ENCODE measurements at places on chromosomes 16 and 17.
A peak's percentile ranks its signal among the peaks of the same experiment; 100 is the strongest.

GRCh38 chr17:55336426-55336825 lies 71.7 kb downstream of the HLF start:
- DNase-seq = no peak
- no peak overlapping the region for H3K4me3 ChIP-seq
- H3K27ac ChIP-seq = no peak overlapping the region

DNA sequence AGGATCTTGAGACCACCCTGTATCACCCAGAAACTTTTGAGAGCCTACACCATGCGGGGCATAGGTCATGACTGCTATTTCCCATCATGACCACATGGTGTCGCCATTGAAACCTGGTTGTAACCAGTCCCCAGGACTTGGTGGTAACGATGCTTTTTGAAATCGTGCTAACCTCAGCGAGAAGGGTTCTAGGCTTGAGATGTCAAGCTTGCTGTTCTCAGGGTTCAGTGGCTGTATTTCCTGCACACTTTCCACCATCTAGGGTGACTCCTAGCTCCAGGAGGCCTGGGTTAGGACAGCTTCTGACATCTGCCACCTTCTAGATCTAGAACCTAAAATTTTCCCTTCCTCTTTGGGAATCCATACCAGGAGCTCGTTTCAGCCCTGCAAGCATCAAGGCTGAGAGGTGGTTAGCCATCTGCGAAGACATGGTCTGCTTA lies 13.0 kb upstream of the SPNS3 start:
- DNase-seq = peak; percentile 70
- H3K4me3 ChIP-seq = no peak overlapping the region
- H3K27ac ChIP-seq = no peak overlapping the region
- no peaks in the 10 kb centered on the region for H3K27me3 ChIP-seq

GRCh38 chr17:68036304-68037147 lies 991 bp downstream of the KPNA2 start:
- peaks cover 19% of the 10 kb centered on the region for H3K4me1 ChIP-seq
- no peak for DNase-seq
- H3K27me3 ChIP-seq = no peaks in the 10 kb centered on the region
- peaks cover 19% of the 10 kb centered on the region for H3K36me3 ChIP-seq

DNA sequence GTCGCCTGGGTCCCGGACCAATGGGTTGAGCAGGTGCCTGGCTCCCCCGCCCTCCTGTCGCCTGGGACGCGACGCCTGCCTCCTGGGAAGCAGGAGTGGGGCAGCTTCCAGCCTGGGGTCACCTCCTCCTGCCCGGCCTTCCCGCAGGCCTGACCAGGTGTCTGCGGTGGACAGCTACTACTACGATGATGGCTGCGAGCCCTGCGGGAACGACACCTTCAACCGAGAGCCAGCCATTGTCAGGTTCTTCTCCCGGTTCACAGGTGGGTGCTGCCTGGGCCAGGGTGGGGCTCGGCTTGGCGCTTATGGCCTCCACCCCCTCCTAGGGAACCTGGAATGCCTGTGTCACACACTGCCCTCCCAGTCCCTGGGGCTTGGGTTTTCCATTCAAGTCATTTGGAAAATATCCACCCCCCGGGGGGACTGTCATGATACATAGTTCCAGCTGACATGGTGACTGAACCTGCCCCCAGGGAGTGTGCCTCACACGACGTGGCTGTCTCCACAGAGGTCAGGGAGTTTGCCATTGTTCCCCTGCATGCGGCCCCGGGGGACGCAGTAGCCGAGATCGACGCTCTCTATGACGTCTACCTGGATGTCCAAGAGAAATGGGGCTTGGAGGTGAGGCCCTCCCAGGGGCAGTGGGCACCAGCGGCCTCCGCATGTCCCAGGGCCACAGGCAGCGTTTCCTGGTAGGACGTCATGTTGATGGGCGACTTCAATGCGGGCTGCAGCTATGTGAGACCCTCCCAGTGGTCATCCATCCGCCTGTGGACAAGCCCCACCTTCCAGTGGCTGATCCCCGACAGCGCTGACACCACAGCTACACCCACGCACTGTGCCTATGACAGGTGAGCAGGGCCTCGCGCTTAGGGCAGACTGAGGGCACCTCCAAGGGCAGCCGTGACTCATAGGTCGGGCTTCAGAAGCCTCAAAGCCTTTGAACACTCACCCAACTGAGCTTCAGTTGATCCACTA lies 2.3 kb downstream of the DNASE1 start:
- peaks cover 10% of the 10 kb centered on the region for H3K36me3 ChIP-seq
- H3K4me3 ChIP-seq = no peak overlapping the region
- no peak overlapping the region for H3K27ac ChIP-seq
- H3K4me1 ChIP-seq = no peaks in the 10 kb centered on the region

- no peaks in the 10 kb centered on the region for H3K36me3 ChIP-seq
- no peak overlapping the region for H3K27ac ChIP-seq
- H3K4me1 ChIP-seq = no peaks in the 10 kb centered on the region
- H3K27me3 ChIP-seq = no peaks in the 10 kb centered on the region
Measured at GRCh38 chr17:59300941-59301340, 30.5 kb upstream of the YPEL2 start.

- DNase-seq = peak; percentile 85
- H3K4me3 ChIP-seq = no peak overlapping the region
- H3K36me3 ChIP-seq = peaks cover 17% of the 10 kb centered on the region
- H3K27me3 ChIP-seq = no peaks in the 10 kb centered on the region
- peak overlapping the region; percentile 48 for H3K27ac ChIP-seq
Measured at GRCh38 chr17:82241183-82241925, 12.5 kb downstream of the SLC16A3 start.

GRCh38 chr17:60170835-60171752 lies 21.3 kb downstream of the CA4 start:
- peaks cover 20% of the 10 kb centered on the region for H3K4me1 ChIP-seq
- no peaks in the 10 kb centered on the region for H3K36me3 ChIP-seq
- no peaks in the 10 kb centered on the region for H3K27me3 ChIP-seq
- DNase-seq = peak; percentile 71

DNA sequence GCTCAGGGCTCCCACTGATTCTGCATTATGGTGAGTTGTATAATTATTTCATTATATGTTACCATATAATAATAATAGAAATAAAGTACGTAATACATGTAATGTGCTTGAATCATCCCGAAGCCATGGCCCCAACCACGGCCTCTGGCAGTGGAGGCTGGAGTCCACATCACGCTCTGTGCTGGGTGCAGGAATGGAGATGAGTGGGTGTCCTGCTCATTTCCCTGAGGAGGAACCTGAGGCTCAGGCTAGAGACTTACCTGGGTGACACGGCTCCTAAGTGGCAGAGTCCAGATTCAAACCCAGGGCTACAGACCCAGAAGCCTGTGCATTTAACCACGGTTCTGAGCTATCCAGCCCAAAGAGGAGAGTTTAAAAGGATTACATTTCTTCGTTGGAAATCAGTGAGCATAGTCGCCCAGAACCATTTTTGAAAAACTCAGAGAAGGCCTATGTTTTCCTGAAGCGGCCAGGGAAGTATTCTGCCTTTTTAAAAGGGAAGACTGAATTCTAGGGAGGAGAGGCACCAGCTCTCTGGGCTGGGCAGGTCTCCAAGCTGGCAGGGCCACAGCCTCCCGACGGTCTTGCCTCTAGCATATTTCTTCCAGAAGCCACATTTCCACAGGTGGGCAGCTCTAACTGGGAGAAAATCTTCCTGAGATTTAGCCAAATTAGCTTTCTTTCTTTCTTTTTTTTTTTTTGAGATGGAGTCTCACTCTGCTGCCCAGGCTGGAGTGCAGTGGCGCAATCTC lies 6.7 kb downstream of the IL4R start:
- no peak overlapping the region for H3K27ac ChIP-seq
- DNase-seq = no peak
- no peaks in the 10 kb centered on the region for H3K27me3 ChIP-seq
- H3K4me3 ChIP-seq = no peak overlapping the region

DNA sequence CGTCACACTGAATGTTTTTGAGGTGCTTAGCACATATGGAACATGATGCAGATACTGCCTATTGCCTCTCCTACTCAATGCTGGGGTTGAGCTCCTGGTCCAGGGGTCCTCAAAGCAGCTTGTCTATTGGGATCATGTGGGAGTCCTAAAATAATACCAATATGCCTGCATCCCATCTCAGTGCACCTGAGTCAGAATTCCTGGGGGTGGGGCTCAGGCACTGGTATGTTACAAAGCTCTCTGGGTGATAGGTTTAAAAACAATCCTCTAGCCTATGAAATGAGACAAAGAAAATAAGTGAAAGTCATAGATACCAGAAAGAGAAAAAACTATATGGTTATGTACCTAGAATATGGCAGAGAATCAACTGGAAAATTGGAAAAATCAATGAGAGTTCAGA lies 156.6 kb upstream of the NLRP1 start:
- H3K4me3 ChIP-seq = no peak overlapping the region
- no peaks in the 10 kb centered on the region for H3K4me1 ChIP-seq
- H3K36me3 ChIP-seq = no peaks in the 10 kb centered on the region
- no peak for DNase-seq
- peaks cover 2% of the 10 kb centered on the region for H3K27me3 ChIP-seq

- no peak overlapping the region for H3K4me3 ChIP-seq
- no peaks in the 10 kb centered on the region for H3K36me3 ChIP-seq
- DNase-seq = peak; percentile 70
- H3K4me1 ChIP-seq = peaks cover 18% of the 10 kb centered on the region
- H3K27ac ChIP-seq = peak overlapping the region; percentile 72
Measured at GRCh38 chr16:85123891-85124635, 11.8 kb upstream of the CIBAR2 start.

GRCh38 chr17:13931800-13932460 lies 137.4 kb upstream of the COX10 start:
- H3K36me3 ChIP-seq = no peaks in the 10 kb centered on the region
- H3K27me3 ChIP-seq = no peaks in the 10 kb centered on the region
- H3K4me1 ChIP-seq = no peaks in the 10 kb centered on the region
- no peak overlapping the region for H3K4me3 ChIP-seq

- peaks cover 15% of the 10 kb centered on the region for H3K4me1 ChIP-seq
- no peak overlapping the region for H3K4me3 ChIP-seq
- no peak overlapping the region for H3K27ac ChIP-seq
- no peaks in the 10 kb centered on the region for H3K36me3 ChIP-seq
- DNase-seq = no peak
Measured at GRCh38 chr16:81734632-81735434, 44.3 kb upstream of the PLCG2 start.

DNA sequence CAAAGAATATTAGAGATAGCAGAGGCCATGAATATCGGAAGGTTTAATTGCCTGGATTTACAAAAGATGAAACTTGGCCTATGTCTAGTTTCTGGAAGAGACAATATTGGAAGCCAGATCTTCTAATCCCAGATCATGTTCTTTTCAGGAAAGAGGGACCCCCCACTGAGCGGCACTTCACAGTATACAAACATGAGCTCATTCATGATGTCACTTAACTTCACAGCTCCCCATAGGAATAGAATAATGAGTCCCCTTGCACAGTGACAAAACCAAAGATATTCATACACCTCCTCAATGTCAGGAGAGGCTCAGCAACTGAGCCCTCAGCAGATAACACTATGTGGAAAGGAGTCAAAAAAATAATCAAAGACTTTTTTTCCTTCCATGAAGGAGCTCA lies 147.5 kb downstream of the CDH11 start:
- H3K36me3 ChIP-seq = no peaks in the 10 kb centered on the region
- no peaks in the 10 kb centered on the region for H3K27me3 ChIP-seq
- no peak overlapping the region for H3K27ac ChIP-seq
- DNase-seq = no peak

- H3K4me3 ChIP-seq = no peak overlapping the region
- H3K27ac ChIP-seq = no peak overlapping the region
- no peaks in the 10 kb centered on the region for H3K27me3 ChIP-seq
- H3K36me3 ChIP-seq = no peaks in the 10 kb centered on the region
Measured at GRCh38 chr16:85029408-85029784, 1.8 kb downstream of the KIAA0513 start.

DNA sequence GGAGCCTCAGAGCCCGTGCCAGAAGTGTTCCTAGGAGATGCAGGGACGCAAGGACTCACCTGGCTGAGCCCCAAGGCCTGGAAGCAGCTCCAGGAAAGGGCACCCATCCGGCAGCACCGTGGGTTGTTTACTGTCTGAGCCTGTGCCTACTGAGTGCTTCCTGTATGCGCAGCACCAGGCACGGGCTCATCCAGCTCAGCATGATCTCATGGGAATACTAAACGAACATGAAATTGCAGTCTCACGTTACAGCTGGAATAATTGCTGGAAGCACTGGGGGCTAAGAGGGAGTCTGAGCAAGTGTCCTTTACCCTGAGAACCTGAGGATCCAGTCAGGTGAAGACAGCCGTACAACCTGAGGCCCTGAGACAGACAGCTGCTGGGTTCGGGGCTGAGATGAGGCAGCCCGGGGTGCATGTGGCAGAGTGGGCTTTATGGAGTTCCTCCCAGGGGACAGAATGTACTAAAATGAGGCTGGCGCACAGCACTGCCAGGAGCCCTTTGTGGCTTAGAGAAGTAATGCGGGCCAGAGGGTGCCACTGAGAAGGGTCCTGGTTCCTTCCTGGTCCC lies 5.4 kb downstream of the CTRL start:
- H3K27me3 ChIP-seq = no peaks in the 10 kb centered on the region
- H3K4me1 ChIP-seq = peaks cover 10% of the 10 kb centered on the region
- H3K27ac ChIP-seq = peak overlapping the region; percentile 35
- no peaks in the 10 kb centered on the region for H3K36me3 ChIP-seq
- DNase-seq = peak; percentile 79
- H3K4me3 ChIP-seq = no peak overlapping the region

- H3K4me3 ChIP-seq = no peak overlapping the region
- H3K27me3 ChIP-seq = peaks cover 8% of the 10 kb centered on the region
- H3K36me3 ChIP-seq = no peaks in the 10 kb centered on the region
- no peak overlapping the region for H3K27ac ChIP-seq
Measured at GRCh38 chr16:80559369-80559768, 18.6 kb downstream of the DYNLRB2 start.

DNA sequence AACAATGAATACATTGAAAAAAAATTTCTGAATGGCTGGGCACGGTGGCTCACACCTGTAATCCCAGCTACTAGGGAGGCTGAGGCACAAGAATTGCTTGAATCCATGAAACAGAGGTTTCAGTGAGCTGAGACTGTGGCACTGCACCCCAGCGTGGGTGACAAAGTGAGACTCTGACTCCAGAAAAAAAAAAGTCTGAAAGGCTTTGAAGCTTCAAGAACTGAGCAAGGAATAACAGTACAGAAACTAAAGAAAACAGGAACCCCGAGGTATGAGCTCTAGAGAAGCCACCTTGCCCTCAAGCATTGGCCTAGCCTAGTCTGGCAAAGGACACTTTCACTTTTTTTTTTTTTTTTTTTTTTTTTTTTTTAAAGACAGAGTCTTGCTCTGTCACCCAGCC lies 45.0 kb downstream of the TEX2 start:
- DNase-seq = no peak
- peaks cover 5% of the 10 kb centered on the region for H3K36me3 ChIP-seq
- no peak overlapping the region for H3K27ac ChIP-seq
- peaks cover 28% of the 10 kb centered on the region for H3K4me1 ChIP-seq
- H3K27me3 ChIP-seq = no peaks in the 10 kb centered on the region

DNA sequence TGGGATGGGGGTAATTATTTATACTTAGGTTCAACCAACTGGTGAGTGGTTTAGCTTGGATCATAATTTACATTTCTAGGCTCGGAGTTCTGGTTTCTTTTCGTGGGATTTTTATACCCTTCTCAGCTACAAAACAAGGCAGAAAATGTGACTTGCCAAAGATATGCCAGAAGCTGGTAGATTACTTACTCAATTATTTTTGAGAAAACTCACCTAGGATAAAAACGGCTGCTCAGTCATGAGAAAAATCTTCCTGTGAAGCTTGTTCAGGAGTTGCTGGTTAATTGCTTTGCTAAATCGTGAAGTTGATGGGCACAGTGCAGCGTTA lies 1.1 kb downstream of the NDEL1 start:
- no peak for DNase-seq
- peak overlapping the region; percentile 93 for H3K4me3 ChIP-seq
- peak overlapping the region; percentile 86 for H3K27ac ChIP-seq
- H3K36me3 ChIP-seq = peaks cover 3% of the 10 kb centered on the region
